GM13977 (cell line): ENCODE measurements at places on chromosomes 1 and 21.
A peak's percentile ranks its signal among the peaks of the same experiment; 100 is the strongest.

DNA sequence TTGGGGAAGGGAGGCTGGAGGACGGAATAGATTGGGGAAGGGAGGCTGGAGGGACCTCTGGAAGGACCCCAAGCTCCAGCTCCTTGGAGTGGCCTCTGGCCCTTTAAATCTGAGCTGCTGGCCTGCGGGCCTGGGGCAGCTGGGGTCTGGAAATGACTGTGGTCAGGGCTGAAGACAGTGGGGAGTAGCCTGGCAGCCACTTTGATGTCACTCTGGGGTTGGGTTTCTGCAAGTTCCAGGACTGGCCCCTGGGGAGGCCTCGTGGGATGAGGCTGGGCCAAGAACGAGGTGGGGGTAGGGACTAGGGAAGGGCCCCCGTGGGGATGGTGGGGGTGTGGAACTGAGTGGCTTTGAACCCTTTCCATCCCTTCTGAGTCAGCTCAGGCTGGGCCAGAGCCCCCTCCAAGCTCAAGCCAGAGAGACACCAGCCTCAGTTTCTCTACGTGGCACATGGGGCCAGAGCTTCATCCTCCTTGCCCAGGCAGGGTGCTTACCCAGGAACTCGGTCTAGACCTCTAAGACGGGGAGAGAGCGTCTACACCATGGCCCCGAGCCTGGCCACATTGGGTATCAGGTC, 59.7 kb downstream of the ALPL start:
- DNase-seq: no peak

DNA sequence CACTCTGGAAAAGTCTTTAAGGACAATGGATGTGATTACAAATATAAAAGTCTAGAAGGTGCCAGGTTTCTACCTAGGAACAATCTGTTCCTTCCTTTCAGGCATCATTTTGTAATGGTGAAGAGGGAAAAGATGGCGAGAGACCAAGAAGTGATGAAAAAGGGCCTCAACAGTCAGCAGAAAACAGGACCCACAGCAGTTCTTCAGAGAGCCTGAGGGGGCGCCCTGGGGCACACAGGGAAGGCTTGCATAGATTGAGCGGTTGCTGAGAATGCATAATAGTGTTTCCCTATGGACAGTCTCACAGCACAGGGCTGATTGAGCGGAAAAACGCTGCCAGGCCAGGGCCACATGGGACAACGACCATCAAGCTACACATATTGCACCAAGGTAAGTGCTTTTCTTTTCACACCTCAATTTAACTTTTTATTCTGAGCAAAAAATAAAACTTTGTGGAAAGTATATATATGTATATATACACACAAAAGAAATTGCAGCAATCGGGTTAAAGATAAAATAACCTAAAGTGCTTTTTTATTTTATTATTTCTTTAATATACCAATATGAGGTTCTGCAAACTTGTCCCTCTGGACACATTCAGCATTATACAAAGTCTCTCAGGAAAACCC, 3.1 kb upstream of the YRDC start:
- DNase-seq: peak; percentile 74

- no peak for DNase-seq
These were observed 5.2 kb downstream of the SNAP47 start for GRCh38 chr1:227740401-227740960.

- no peak for DNase-seq
These were observed 53.3 kb downstream of the MRPS6 start for GRCh38 chr21:34126691-34127090.

- DNase-seq: no peak
These were observed 382.1 kb upstream of the B3GALT2 start for GRCh38 chr1:193568512-193568911.

DNA sequence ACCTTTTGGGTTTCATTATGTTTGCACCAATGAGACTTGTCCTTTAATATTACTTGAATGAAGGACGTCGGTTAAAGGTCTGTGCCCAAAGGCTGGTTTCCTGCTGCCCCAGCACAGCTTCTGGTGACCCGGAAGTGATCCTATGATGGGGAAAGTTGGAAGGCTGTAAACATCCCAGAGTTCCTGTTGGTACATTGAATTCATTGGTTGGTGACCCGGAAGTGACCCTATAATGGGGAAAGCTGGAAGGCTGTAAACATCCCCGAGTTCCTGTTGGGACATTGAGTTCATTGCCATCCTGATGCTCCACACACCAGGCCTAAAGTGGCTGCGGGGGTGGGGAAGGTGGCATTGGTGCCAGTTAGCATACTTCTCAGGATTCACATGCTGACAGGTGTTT, 187.3 kb downstream of the RYR2 start:
- DNase-seq: no peak

GRCh38 chr1:95094923-95095322, 22.2 kb upstream of the ALG14 start:
- DNase-seq: no peak

GRCh38 chr1:53643041-53643880, 95.7 kb downstream of the GLIS1 start:
- DNase-seq: no peak

DNA sequence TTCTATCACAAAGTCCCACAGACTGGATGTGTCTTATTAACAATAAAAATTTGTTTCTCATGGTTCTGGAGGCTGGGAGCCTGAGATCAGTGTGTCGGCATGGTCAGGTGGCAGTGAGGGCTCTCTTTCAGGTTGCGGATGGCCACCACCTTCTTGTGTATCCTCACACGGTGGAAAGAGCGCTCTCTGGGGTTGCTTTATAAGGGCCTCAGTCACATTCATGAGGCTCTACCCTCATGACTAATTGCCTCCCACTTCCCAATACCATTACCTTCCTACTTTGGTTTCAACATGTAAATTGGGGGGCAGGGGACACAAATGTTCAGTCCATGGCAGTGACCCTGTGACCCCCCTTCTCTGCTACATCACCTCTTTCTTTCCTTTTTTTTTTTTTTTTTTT, 20.7 kb upstream of the MX1 start:
- DNase-seq: no peak

- DNase-seq: no peak
These were observed 169.9 kb downstream of the HS2ST1 start for GRCh38 chr1:87084244-87084836.

DNA sequence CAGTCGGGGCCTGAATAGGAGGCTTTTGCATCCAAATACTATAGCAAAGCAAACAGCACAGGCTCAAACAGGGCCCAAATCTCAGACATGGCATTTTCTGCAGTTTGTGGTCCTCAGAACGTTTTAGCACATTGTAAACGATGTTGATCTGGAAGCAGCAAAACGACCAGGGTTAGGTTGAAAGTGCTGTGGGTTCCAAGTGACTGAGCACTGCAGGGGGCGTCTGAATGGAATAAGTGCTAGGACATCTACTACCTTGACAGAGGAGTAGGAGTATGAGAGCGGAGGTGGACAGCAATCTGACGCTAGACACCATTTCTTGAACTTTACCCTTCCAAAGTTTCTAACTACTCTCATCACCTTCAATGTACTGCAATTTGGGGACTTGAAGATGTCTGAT, 214.9 kb downstream of the BARHL2 start:
- no peak for DNase-seq

GRCh38 chr21:31813862-31814261, 59.0 kb upstream of the HUNK start:
- DNase-seq: no peak

DNA sequence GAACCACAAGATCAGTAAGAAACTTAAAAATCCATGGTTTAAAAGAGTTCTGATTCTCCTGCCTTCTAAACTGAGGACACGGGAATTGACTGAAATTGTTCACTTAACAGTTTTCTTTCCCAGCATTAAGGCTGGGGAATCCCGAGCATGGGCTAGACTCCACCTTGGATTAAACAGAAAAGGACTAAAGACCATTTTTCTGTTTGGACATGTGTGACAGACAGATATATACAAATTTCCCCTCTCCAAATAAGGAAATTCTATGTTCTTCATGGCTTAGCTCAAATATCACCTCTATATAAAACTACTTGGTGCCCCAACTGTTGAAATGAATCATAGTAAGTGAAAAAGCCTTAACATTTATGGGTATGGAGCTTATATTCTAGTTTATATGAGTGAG, 85.0 kb downstream of the UROD start:
- no peak for DNase-seq

DNA sequence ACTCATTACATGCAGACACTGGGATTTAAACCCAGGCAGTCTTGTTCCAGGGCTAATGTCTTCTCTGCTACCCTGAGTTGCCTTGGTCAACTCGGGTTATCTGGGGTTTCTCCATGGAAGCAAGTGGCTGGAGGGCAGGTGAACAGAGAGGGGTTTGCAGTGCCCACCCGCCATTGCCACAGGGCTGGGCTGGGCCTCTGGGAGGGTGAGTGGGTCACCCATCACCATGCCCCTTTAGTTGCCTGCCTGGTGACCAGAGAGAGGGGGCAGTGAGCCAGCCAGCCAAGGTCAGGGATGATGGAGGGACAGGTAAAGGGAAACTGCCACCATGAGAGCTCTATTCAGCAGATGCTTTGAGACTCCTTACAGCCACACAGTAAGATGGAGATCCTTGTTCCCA, 53.2 kb downstream of the GRIK3 start:
- DNase-seq: no peak

DNA sequence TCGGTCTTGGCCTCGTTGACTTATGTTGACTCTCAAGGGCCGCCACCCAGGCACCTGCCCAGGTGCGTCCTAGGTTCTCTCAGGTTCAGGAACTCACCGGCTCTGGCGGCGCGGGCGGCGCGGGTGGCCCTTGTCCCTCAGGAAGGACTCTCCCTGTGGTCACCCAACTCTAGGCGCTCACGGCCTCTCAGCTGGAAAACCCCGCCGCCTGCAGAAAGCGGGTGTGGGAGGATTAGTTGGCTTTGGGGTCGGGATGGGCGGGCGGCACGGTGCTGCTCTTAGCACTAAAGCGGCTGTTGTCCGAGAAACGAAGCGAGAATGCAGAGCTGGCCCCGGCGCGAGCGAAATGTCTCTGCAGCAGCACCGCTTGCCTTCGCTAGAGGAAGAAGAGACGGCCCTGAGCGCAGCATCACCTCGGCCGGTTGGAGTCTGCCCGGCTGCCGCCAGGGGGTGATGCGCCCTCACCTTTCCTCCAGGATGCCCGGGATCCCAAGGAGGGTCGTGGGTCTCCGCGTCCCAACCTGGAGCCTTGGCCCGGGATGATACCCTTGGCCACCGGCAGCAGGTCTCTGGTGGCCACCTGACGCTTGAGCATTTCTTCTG, 8.1 kb upstream of the TADA1 start:
- peak; percentile 31 for DNase-seq

GRCh38 chr21:44295163-44295573, 4.7 kb upstream of the PFKL start:
- DNase-seq: no peak

DNA sequence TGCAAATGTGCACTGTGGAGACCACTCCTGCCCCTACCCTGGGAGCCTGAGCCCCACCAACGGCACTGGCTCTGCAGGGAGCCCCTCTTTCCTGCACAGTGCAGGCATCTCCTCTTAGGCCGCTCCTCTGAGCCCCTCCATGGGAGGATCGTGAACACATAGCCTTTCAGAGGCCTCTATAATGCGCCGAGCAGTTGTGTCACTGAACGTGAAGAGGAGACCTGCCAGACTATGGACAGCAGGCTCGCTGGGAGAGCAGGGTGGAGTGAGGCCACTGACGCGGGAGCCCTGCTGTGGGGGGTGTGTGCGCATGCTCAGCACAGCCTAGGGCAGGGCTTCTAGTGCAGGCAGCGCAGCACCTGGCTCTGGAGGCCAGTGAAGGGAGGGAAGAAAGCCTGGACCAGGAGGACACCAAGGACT, 151.3 kb upstream of the COL6A1 start:
- DNase-seq: no peak

DNA sequence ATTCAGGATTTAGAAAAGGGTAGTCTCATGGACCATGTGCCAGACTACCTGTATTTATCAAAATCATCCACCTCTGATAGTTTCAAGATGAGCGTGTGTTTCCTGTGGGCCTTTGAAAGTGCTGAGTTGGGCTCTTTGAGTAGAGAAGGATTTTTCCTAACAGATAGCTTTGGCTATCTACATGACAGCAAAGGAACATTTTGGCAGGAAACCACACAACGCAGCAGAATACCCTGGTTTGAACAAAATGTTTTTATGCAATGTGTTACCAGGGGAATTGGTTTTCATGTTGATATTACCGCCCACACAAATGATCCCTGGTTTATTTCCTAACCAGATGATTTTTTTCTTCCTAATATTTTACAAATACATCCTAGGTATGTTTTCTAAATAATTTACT, 431.4 kb downstream of the NEGR1 start:
- DNase-seq: no peak

DNA sequence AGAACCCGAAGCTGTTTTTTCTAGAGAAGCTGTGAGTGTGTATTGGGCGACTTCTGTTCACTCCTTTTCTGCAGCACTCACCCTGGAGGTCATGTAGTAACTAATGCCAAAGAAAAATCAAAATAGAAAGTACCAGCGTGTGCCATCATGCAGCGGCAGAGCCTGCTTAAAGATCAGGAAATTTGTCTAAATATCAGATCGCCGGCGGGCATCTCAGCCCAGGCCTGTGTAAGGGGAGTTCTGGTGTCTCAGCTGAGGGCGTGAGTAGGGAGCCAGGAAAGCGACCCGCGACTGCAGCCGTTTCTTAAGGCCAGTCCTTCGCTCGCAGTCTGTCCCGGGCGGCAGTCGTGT, 768 bp downstream of the EDARADD start:
- DNase-seq: no peak

GRCh38 chr1:62401034-62401760, 35.7 kb upstream of the USP1 start:
- DNase-seq: no peak

GRCh38 chr1:115537415-115537814, 104.4 kb upstream of the VANGL1 start:
- DNase-seq: no peak

GRCh38 chr1:3650248-3651025, 534 bp upstream of the WRAP73 start:
- no peak for DNase-seq

DNA sequence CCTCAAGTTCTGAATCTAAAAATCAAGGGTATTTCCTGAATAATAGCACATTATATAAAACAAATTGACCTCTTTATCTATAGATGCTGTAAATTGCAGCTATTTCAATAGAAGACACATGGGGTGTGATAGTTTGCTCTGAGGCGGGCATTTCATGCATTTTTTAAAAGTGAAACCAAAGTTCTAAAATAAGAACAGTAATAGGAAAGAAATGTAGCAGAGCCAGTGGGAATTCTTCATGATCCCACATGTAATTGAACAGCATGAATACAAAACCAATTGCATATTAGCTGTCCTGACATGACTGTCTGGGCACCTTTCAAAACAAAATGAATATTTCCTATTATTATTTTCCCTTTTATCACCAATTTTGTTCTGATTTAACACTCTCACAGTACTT, 85.0 kb downstream of the RGS21 start:
- no peak for DNase-seq
